ENCODE measurements at places on chromosomes 3 and 15. TPM values are rescaled to one million over a fixed set of nuclear protein-coding genes. Genes with fewer than 3 reads are reported as not detected.

ZNF860 gene
- not detected for total RNA-seq

TEX55 gene
- total RNA-seq: not detected

SLC28A1 gene
- total RNA-seq: not detected

XCR1 gene
- not detected for total RNA-seq

IRAK2 gene
- 9.4 TPM for total RNA-seq
